Aorta (tissue), 5 donors: ENCODE measurements at places on chromosomes 2 and 18. TPM values are rescaled to one million over a fixed set of nuclear protein-coding genes. Genes with fewer than 3 reads are reported as not detected.
A peak's percentile ranks its signal among the peaks of the same experiment; 100 is the strongest.

GRCh38 chr2:219352448-219353023 lies 20.0 kb upstream of the RESP18 start:
- DNase-seq: no peak
- no peaks in the 10 kb centered on the region for H3K36me3 ChIP-seq

DNA sequence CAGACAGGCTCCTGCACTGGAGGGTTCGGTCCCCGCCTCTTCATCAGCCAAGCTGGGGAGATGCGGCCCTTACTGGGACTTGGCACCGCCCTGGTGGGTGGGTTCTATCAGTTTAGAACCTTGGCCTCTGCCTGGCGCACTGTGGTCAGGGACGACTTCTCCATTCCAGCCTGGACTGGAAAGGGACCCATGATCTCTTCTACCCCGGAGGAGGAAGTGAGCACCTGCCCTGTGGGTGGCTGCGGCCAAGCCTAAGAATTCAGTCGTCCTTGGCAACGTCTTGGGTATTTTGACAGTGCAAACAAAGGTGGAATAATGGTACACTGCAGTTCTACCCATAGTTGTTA lies 106.9 kb upstream of the CD302 start:
- DNase-seq: peak; percentile 83
- no peak overlapping the region for H3K27ac ChIP-seq
- no peaks in the 10 kb centered on the region for H3K27me3 ChIP-seq
- H3K36me3 ChIP-seq: no peaks in the 10 kb centered on the region
- no peaks in the 10 kb centered on the region for H3K4me1 ChIP-seq
- H3K4me3 ChIP-seq: no peak overlapping the region

The DES gene
- total RNA-seq: 282 TPM

DNA sequence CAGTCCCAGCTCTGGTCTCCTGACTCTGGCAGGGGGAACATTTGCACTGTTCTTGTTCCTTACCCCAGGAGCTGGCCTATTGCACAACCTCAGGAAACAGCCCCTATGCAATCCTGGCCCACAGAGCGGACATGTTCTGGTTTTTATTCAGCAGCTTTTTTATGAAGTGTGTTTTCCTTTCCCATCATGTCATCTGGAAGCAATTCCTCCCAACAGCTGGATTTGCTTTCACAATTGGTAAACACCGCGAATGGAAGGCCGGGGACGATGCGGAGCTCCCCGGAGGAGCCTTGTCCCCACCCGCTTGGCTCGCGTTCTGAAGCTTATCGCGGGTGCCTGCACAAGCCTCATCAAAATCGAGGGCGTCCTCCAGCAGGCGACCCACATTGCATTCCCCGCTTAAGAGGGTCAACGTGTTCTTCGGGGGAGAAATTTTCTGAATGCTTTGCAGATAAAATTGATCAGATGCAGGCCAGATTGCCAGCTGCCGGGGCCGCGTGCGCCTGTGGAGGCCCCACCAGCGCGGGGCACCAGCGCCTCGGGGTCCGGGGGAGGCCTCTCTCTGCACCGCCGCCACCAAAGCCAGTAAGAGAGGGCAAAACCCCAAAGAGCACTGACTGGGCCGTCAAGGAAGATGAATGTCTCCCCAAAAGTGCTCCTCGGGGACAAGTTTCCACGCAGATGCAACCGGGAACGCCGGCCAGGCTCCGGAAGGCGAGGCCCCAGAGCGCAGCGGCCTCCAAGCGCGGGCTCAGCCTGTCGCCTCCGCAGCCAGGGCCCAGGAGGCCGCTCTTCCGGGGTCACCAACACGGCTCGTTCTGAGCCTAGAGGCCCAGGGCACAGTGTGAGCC lies 60.3 kb upstream of the SP3 start:
- peak; percentile 87 for DNase-seq
- H3K27ac ChIP-seq: no peak overlapping the region
- H3K4me3 ChIP-seq: no peak overlapping the region
- no peaks in the 10 kb centered on the region for H3K27me3 ChIP-seq
- no peaks in the 10 kb centered on the region for H3K4me1 ChIP-seq
